Urothelium cell line (cell line): ENCODE measurements at places on chromosomes 7 and 10.
A peak's percentile ranks its signal among the peaks of the same experiment; 100 is the strongest.

- peak; percentile 73 for DNase-seq
Measured at GRCh38 chr10:62384057-62384446, 9.9 kb downstream of the ZNF365 start.

- DNase-seq, result peak; percentile 64
Measured at GRCh38 chr10:113854013-113854760, at the start of the genes DCLRE1A and NHLRC2. Gene DCLRE1A, minus strand, starts transcription at chr10:113854082. Its CDS starts 900 bp downstream, at chr10:113853182. Gene NHLRC2, plus strand, starts transcription at chr10:113854661. Its CDS starts 212 bp downstream, at chr10:113854873.

DNA sequence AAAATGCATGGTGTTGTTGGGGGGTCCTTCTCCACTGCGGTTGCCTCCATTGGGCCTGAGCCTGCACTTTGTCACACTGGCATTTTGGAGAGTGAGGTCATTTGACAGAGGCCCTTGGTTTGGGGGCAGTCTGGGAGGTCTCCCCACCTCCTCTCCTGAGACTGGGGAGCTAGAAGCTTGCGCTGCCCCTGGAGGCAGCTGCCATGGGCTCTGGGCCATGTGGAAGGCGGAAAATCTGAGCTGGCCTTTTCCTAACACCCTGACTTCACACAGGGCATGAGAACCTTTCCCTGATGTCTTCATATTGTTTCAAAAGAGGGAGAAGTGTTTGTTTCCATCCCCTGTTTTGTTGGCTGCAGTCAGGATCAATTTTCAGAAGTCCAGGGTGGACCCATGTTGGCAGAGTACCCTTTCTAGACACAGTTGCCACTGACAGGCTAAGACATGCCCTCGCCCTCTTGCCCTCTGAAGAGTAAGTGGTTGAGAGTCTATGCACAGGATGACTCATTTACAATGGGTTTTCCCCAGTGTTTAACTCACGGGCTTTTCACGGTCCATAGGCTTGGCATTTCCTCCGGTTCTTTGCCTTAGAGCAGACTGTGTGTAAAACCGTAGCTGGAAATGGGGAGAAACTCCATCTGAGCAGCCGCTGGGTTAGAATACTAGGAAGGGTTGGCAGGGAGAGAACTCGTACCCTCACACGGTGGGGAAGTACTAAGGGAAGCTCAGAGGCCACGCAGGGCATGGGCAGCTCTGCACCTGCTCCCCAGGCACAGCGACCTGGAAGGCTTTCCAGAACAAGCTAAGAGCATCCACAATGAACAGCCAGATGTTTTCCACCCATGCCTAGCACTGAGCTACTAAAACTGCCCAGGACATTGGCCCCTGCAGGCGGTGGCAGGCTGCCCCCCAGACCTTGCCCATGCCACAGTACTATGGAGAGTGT is 655.0 kb downstream of the SDK1 start:
- DNase-seq, result peak; percentile 79

- no peak for DNase-seq
Measured at GRCh38 chr10:86663046-86663345, 5.3 kb upstream of the LDB3 start.

- DNase-seq, result peak; percentile 81
Measured at GRCh38 chr10:43229208-43230061, 37.4 kb downstream of the RASGEF1A start.

GRCh38 chr7:87128861-87129267 is 23.4 kb upstream of the DMTF1 start:
- no peak for DNase-seq

DNA sequence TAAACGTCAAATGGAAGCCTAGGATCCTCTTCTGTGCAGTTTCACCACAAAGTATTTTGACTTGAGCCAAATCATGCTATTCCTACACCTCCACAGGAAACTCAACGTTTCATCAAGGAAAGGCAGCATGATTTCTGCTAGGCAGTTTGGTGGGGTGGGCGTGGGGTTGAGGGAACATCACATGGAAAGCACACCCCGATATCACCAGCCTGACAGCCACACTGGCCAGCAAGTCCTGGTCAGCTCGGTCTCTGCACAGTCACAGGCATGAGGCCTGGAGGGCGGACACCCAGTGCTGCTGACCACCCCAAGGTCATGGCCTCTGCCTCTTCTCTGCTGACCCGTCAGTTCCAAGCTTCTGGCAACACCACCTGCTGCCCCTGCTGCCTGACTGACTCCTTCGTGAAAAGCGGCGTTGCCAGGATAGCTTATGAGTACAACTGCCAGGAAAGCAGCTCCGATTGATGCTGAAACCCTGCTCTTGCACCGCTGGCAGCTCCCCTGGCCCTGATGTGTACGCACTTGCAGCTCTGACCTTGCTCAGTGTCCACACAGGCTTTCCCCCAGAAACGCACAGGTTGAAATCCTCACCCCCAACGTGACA is 171.5 kb downstream of the DIP2C start:
- DNase-seq, result no peak

DNA sequence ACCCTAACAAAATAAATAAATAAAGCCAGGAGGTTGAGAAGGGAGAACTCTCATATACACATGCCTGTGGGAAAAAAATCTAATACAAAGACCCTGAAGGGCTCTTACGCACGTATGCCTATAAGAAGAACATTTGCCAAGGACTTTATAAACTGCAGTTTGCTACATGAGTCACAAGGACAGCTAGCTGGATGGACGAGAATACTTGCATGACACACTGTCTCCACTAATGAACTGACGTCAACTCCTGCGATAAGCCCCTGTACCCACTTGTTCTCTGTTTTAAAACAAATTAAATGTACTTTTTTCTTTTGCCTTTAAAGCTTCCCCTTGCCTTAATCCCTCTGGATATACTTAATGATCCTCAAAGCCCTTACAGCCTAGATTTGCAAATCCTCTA is 374.6 kb upstream of the GHITM start:
- DNase-seq, result no peak

DNA sequence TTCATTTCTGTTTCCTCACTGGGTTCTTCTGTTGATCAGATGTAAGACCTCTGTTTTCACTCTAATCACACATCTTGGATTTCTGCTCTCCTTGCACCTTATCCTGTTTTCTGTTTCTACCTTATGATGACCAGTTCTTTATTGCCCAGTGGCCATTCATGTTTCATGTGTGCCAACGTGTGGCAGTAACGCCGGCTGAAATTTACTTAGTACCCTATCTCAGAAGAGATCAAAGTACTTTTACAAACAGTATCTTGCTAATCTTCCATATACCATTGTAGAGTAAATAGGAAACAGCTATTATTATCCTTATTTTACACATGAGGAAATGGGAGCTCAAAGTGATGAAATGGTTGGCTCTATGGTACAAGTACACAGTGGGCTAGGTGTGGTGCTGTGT is 74.0 kb downstream of the GATA3 start:
- no peak for DNase-seq

DNA sequence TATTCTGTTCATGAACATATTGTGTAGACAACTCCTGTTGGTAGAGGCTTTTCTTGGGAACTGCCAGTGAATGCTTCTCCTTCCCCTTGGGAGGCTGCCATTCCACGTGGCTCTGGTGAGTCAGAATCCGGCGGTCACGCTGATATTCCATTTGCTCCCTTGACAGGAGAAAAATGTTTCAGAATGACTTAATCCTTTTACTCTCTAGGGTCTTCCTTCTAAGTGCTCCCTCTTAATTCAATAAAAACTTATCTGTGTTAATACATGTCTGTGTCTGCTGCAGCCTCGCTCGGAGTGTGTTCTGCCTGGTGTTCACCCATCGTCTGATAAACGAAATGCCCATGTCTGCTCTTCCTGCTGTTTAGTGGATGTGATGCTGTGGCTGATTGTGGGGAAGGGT is 278.6 kb downstream of the ARHGAP12 start:
- DNase-seq, result peak; percentile 67

GRCh38 chr10:62562795-62563194 is 188.6 kb downstream of the ZNF365 start:
- DNase-seq, result no peak

GRCh38 chr7:26319636-26320035 is 28.0 kb downstream of the SNX10 start:
- no peak for DNase-seq

GRCh38 chr7:25779002-25779546 is 372.9 kb upstream of the NFE2L3 start:
- DNase-seq, result no peak

DNA sequence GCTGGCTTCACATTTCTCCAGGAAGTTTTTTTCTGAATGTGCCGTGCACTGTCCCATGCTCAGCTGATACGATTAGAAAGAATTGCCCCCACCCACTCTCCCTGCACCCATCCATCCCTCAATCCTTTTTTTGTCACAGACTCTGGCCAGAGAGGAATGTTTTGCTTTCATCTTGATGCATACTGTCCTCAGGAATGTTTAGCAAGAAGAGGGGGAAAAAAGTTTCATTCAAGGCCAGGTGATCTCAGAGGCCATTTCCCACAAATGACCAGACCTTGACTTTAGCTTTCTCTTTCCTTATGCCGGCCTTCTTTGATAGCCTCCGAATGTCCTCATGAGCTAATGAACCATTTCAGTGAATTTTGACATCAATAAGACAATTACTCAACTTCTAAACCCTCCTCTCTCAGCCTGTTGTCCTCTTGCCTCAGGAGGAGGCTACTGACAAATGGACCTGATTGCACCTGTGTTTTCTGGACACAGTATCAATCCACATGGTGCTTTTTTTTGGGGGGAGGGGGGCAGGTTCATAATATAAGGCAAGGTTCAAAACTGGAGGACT is 105.0 kb upstream of the KLF6 start:
- DNase-seq, result peak; percentile 36

DNA sequence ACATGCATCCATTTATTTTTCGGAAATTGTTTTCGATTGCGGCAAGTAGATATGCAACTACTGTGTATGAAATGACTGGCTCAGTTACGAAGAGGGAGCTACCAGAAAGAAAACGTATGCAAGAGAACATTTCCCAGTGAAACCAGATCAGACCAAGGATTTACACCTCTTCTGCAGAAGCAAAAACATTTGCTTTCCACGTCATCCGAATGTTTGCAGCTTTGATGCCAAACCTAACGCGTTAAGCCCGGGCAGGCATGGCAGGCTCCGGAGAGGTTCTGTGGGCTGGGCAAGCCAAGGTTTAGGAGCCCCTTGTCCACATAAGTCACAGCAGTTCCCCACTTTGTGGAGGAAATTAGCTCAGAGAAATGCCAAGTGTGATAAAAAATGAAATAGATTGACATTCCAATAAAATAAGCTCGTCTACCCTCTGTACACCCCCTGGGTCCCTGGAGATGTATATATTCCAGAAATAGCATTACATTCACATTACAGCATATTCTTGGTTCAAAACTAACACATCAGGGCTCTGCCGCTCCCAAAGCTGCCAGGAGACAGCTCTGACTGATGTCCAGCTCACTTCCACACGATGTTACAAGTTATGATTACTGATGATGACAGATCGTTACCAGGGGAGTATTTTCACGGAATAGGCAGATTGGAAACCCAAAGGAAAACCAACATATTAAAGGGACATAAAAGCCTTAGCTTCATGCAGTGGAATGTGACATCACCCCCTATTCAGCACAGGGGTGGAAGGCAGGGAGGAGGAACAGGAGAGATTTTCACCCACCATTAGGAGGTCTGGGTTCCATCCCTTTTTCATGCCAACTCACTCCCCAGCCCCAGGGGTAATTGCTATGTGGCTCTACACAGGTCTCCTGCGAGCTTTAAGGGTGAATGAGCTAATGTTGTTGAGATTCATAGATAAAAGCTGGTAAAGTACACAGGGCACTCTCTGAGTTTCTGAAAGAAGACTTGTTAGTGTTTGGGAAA is 81.5 kb downstream of the LYZL1 start:
- no peak for DNase-seq

- DNase-seq, result peak; percentile 50
Measured at GRCh38 chr10:95513941-95514392, 47.2 kb downstream of the SORBS1 start.

DNA sequence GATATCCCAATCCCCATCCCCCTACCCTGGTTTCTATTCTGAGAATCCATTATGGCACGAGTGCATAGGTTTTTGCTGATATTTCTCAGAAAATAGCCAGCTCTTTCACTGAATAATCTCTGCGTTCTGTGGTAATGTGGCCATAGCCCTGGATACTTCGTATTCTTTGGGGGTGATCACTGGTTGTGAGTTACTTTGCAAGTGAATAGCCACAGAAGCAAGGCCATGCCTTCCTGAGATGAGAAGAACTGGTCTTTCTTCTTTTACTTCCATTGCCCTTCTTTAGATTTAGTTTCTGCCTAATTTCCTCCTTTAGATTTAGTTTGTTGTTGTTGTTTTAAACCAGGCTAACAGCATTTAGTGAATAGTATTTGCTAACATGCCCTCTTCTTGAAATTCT is 323.4 kb downstream of the CDC14C start:
- DNase-seq, result no peak

GRCh38 chr10:122145113-122145512 is 126.0 kb upstream of the BTBD16 start:
- DNase-seq, result no peak

DNA sequence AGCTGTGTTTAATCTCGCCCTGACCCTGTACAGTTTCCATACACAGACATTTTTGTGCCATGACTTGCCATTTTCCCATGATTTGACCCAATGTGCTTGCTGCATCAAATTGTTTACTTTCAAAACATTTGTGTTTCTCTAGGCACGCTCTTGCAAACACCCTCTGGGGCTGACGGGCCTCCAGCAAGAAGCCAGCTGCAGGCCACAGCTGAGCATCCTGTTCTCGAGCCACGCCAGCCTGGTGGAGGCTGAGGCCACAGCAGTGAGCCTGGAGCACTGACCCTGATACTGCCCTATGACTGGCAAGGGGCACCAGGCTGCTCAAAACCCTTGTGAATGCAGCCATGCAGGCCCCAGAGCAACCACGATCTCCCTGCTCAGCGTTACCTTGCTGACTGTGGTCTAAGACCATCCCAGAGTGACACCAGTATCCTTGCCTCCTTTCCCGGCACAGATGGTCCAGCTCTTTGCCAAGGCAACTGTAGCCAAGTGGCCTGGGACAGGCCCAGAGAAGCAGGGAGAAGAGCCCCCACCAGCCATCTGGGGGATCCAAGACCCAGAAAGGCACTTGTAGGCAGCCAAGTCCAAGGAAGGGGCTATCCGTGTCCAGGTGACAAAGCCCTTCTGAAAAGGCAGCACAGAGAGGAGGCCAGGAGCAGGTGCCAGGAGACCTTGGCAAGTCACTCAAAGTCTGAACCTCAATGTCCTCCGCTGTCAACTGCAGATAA is 78.5 kb downstream of the OAT start:
- DNase-seq, result no peak

- no peak for DNase-seq
Measured at GRCh38 chr10:17528306-17528862, 74.0 kb upstream of the ST8SIA6 start.

GRCh38 chr10:43739161-43739560 is 90.5 kb upstream of the ZNF32 start:
- no peak for DNase-seq
